ENCODE measurements at places on chromosomes 5 and 9. TPM values are rescaled to one million over a fixed set of nuclear protein-coding genes. Genes with fewer than 3 reads are reported as not detected.

GRCh38 chr5:143101725-143102386 is 301.6 kb downstream of the NR3C1 start:
- DNase-seq, result no peak
- peaks cover 2% of the 10 kb centered on the region for H3K36me3 ChIP-seq
- no peaks in the 10 kb centered on the region for H3K27me3 ChIP-seq

DNA sequence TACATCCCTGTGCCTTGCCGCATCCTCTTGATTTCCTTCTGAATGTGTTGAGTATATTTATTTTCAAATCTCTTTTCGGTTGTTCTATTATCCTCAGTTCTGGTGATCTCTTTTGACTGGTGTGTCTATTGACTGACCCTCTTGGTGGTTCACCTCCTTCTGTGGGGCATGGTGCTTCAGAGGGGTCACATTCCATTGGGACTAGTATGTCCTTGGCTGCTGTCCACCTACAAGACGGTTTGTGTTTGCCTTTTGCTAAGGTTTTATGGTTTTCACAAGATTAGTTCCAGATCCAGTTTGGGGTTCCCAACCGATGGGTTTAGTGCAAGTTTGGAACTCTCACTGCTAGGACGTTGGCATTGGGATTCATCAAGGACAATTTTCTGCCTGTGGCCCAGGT is 66.6 kb downstream of the PHF2 start:
- H3K36me3 ChIP-seq, result peaks cover 18% of the 10 kb centered on the region
- no peak overlapping the region for H3K4me3 ChIP-seq
- H3K4me1 ChIP-seq, result no peaks in the 10 kb centered on the region
- H3K27me3 ChIP-seq, result no peaks in the 10 kb centered on the region
- no peak overlapping the region for H3K27ac ChIP-seq
- no peak for DNase-seq

DNA sequence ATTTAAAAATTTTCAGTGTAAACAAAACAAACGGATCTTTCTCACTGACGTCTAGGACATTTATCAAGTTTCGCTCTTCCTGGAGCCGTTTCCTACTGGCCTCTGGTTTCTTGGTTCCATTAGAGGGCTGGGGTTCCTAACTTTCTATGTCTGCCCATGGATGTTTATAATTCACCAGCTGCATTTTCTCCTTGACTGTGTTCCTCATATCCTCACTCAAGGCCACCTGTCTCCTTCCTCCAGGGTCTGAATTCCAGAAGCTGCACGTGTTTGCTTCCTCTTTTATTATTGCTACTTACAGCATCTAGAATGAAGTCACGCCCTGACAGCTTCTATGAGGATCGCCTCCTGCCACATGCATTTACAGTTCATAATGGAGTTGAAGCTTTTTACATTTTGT is 74.1 kb upstream of the BASP1 start:
- no peaks in the 10 kb centered on the region for H3K4me1 ChIP-seq
- no peaks in the 10 kb centered on the region for H3K27me3 ChIP-seq
- H3K36me3 ChIP-seq, result no peaks in the 10 kb centered on the region
- H3K27ac ChIP-seq, result no peak overlapping the region
- no peak for DNase-seq

GRCh38 chr9:136345281-136346156 is 18.0 kb downstream of the DNLZ start:
- DNase-seq, result no peak

DNA sequence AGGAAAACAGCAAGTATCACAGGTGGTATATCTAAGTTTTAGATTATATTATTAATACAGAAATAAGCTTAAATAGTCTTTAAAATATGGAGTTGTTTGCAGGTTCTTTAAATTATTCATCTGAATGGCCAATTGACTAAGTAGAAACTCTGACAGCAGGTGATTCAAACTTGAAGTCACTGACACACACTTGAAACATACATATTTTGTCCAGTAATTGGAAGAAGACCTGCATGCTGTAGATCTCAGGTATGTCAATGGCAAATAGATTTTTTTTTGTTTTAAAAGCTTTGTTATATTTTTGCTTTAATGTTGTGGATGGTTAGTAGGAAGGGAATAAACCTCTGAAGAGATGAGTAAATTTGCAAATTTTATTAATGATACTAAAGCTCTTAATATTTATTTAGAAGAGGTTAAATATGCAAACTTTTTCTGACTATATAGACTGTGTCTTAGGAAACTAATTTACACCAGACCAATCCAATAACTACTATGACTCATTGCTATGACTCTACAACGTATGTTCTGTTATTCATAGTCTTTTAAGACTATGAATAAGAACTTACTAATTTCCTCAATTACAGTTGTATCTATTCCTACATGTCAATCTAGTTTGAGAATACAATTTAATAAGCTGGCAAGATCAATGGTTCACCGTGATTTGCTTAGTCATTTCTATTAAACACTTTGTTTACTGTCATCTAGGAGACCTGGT is 53.9 kb upstream of the RORB start:
- H3K27ac ChIP-seq, result no peak overlapping the region
- no peaks in the 10 kb centered on the region for H3K36me3 ChIP-seq

- H3K36me3 ChIP-seq, result no peaks in the 10 kb centered on the region
- H3K27me3 ChIP-seq, result peaks cover 28% of the 10 kb centered on the region
- no peak overlapping the region for H3K27ac ChIP-seq
- no peak overlapping the region for H3K4me3 ChIP-seq
- no peak for DNase-seq
Measured at GRCh38 chr9:126658201-126658825, 44.6 kb downstream of the LMX1B start.

DNA sequence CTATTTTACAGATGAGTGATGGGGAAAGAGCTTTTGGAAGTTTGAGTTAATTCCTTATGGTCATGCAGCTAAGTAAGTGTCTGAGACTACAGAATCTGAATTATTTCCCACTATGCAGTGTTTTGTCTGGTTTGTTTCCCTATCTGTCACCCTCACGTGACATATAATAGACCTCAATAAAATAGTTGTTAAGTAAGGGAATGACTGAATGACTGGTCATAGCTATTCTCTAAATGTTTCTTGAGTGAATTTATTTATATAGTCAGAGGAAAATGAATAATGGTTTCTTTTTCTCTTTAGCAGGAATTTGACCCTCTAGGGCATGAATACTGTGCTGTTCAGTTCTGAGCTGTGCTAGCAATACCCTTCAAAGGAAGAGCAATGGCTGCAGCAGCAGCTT is 10.3 kb downstream of the TRIM32 start:
- no peak overlapping the region for H3K4me3 ChIP-seq
- no peak for DNase-seq
- H3K4me1 ChIP-seq, result peaks cover 19% of the 10 kb centered on the region
- peaks cover 66% of the 10 kb centered on the region for H3K36me3 ChIP-seq

The TCOF1 gene
- 81.3 TPM for total RNA-seq

GRCh38 chr5:149299451-149300054 is 27.9 kb downstream of the AFAP1L1 start:
- peaks cover 4% of the 10 kb centered on the region for H3K4me1 ChIP-seq
- no peak overlapping the region for H3K27ac ChIP-seq
- H3K36me3 ChIP-seq, result no peaks in the 10 kb centered on the region
- DNase-seq, result no peak

DNA sequence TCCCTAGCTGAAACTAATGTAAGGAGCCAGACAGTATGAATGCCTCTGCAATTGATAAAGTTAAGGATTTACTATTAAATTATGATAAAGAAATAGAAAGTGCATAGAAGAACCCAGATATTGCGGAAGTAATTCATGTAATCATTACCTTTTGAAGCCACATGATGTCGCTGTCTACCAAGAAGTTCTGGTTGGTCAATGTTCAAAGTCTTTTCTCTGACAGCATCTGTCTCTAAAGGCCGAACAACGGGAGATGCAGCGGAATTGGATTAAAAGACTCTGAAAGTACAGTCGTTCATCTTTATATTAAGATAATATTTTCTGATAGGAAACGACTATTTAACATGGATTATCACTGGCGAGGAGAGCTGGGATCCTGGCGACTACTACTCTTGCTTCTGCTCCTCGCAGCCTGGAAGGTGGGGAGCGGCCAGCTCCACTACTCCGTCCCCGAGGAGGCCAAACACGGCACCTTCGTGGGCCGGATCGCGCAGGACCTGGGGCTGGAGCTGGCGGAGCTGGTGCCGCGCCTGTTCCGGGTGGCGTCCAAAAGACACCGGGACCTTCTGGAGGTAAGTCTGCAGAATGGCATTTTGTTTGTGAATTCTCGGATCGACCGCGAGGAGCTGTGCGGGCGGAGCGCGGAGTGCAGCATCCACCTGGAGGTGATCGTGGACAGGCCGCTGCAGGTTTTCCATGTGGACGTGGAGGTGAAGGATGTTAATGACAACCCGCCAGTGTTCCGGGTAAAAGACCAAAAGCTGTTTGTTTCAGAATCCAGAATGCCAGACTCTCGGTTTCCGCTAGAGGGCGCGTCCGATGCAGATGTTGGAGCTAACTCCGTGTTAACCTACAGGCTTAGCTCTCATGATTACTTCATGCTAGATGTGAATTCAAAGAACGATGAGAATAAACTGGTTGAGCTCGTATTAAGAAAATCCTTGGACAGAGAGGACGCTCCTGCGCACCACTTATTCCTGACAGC is at the start of gene PCDHA8:
PCDHA8 (plus strand) TSS at position 210 of the 985 bp plus-strand sequence; CDS start at position 345, 135 bp downstream.
- peaks cover 5% of the 10 kb centered on the region for H3K36me3 ChIP-seq
- no peaks in the 10 kb centered on the region for H3K4me1 ChIP-seq
- peak within 1 kb of the TSS; percentile 22 for H3K4me3 ChIP-seq
- H3K27me3 ChIP-seq, result no peaks in the 10 kb centered on the region
- DNase-seq, result no peak

DNA sequence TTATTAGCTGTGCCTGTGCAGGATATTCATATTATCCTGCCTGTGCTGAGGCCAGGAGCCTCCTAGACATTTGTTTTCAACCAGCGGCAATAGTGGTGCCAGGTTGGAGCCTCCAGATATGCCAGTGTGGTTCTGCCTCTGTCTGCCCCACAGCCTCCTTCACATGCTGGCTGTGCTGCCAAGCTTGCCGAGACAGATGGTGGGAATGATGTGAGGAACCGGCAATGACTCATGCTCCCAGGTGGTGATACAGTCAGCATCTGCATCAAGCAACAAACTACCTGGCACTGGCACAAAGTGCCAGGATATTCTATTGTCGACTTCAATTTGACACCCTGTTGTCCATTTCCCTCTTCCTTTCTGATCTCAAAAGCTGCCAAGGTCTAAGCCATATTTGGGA is 285.7 kb downstream of the CHSY3 start:
- no peaks in the 10 kb centered on the region for H3K27me3 ChIP-seq
- DNase-seq, result no peak
- no peaks in the 10 kb centered on the region for H3K36me3 ChIP-seq
- no peak overlapping the region for H3K27ac ChIP-seq

GRCh38 chr5:25393256-25393655 is 748.5 kb upstream of the CDH10 start:
- DNase-seq, result no peak
- H3K4me3 ChIP-seq, result no peak overlapping the region
- no peaks in the 10 kb centered on the region for H3K36me3 ChIP-seq
- H3K4me1 ChIP-seq, result no peaks in the 10 kb centered on the region

DNA sequence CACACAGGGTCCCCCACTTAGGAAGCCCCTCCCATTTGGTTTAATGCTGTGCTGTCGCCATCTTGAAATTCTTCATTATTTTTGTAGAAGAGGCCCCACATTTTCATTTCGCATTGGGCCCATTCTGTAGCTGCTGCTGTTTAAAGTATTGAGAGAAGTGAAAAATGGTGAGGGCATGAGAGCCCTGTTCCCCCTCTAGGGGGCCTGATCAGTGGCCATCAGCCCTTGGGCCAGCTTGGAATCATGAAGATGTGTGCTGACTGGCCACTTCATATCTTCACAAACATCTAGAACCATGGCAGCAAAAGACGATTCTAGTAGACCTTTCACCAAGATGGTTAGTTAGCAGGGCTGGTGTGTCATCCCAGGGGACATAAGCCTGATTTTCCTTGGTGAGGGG is 3.3 kb downstream of the TMEM268 start:
- no peak for DNase-seq
- no peaks in the 10 kb centered on the region for H3K27me3 ChIP-seq
- H3K4me1 ChIP-seq, result peaks cover 56% of the 10 kb centered on the region
- no peak overlapping the region for H3K4me3 ChIP-seq
- H3K27ac ChIP-seq, result peak overlapping the region; percentile 46

- H3K4me1 ChIP-seq, result no peaks in the 10 kb centered on the region
- no peak overlapping the region for H3K4me3 ChIP-seq
- no peaks in the 10 kb centered on the region for H3K36me3 ChIP-seq
- H3K27me3 ChIP-seq, result peaks cover 12% of the 10 kb centered on the region
- DNase-seq, result no peak
Measured at GRCh38 chr9:72322678-72323077, 42.3 kb downstream of the ZFAND5 start.

Measured in activated CD8-positive, alpha-beta T cell treated with anti-CD3 and anti-CD28 coated beads, Interleukin-2, amount 10 ng/mL, durations not matched to agents 7 days and 5 days (primary cell).